ENCODE measurements at places on chromosomes 3 and 15. TPM values are rescaled to one million over a fixed set of nuclear protein-coding genes. Genes with fewer than 3 reads are reported as not detected.

RHCG gene
- 2.0 TPM for polyA plus RNA-seq

SLC24A5 gene
- polyA plus RNA-seq = 0.50 TPM

CPLX3 gene
- polyA plus RNA-seq = not detected

CDHR4 gene
- 0.15 TPM for polyA plus RNA-seq

GOLGA6L7 gene
- 0.25 TPM for polyA plus RNA-seq

AADACL2 gene
- polyA plus RNA-seq = not detected

SLC26A6 gene
- 26.8 TPM for polyA plus RNA-seq

TIMMDC1 gene
- polyA plus RNA-seq = 103 TPM

RBP2 gene
- 0.30 TPM for polyA plus RNA-seq

LRRIQ4 gene
- 0.17 TPM for polyA plus RNA-seq

LTK gene
- polyA plus RNA-seq = 1.9 TPM

BNC1 gene
- 0.23 TPM for polyA plus RNA-seq

CCDC14 gene
- polyA plus RNA-seq = 153 TPM

All from renal cortex interstitium (tissue), 15 donors.